Breast epithelium (tissue), 4 donors: ENCODE measurements at places on chromosomes 2 and 18. TPM values are rescaled to one million over a fixed set of nuclear protein-coding genes. Genes with fewer than 3 reads are reported as not detected.
A peak's percentile ranks its signal among the peaks of the same experiment; 100 is the strongest.

GRCh38 chr2:239762106-239762505 is 263.0 kb downstream of the NDUFA10 start:
- DNase-seq = no peak

- DNase-seq = no peak
Observed at GRCh38 chr2:29782549-29783458, 138.6 kb downstream of the ALK start.

RIT2 gene
- total RNA-seq = not detected

CABYR gene
- total RNA-seq = 0.64 TPM

DNA sequence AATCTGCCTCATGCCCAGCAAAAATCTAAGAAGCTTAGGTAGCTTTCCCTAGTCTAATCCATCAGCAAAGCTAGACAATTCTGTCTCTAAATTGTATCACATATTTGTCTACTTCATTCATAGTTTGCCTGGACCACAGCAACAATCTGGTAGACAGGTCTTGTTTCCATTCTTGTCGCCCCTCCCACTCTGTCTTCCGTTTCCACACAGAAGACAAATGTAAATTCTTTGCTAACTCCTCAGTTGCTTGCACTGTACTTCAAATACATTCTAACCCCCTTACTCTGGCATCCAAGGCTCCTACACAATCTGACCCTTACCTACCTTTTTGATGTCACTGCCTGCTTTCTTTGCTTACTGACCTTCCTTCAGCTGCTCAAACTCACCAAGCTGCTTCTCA is 40.1 kb downstream of the THUMPD2 start:
- DNase-seq = no peak

GRCh38 chr2:24403168-24403831 is 43.0 kb upstream of the ITSN2 start:
- DNase-seq = no peak

INO80B gene
- 12.6 TPM for total RNA-seq

TBC1D8 gene
- 89.7 TPM for total RNA-seq

STARD6 gene
- not detected for total RNA-seq

DNA sequence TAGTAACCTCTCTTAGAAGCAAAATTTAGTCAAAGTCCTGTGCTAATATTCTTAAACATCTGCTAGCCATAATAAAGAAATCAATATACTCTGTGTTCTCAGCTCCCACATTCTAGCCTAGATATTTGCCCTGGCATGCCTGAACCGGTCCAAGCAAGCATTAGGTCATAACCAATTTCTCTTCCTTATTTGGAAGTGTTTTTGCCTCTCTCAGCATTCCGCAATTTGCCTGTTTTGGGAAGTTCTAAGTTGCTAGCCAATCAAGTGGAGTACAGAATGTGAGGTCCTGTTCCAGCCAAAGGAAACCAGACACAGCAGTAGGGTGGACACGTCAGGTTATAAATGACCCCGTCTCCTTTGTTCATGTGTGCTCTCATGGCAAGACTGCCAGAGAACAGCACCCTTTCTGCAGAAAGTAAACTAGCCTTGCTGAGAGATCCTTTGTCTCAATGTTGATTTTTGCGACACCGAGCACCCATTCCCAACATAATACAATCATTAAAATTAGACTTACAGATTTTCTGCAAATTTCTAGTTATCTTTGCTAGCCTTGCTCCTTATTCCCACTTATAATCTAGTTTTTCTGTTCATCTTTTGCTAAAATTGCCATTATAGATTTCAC is 13.0 kb upstream of the SULT1C4 start:
- DNase-seq = no peak

DNA sequence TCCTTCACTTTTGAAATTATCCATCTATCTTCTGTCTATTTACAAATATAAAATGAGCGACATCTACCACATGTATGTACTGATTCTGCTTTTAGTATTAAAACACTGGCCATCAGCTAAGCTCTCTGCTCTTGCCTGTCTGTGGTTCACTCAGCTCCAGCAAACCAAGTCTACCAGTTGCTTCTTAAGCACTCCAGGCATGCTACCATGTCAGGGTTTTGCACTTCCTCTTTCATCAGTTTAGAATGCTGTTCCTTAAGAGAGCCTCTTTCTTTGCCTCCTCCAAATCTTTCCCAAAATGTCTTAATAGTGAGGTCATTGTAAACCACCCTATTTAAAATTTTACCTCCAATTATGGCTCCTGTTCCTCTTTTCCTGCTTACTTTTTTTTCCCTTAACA is 59.5 kb downstream of the SCN3A start:
- DNase-seq = no peak

- DNase-seq = no peak
Observed at GRCh38 chr2:149449017-149449416, 118.6 kb downstream of the LYPD6 start.

PDE1A gene
- total RNA-seq = 4.3 TPM

DNA sequence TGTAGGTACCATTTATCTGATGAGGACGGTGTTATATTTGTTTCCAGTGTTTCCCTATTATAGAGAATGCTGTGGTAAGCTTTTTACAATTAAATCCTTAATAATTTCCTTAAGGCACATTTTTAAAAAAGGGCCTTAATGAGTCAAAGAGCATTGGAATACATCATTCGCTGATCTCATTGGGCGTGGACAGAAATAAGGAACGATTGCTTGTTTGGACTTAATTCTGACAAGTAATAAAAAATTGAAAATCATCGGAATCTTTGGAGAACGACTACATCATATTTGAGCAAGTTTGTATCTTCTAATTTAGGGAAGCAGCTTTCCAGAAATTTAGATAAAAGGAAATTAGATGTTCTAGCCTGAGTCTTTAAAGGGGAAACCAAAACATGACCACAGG is 11.3 kb downstream of the AGPS start:
- DNase-seq = no peak

DNA sequence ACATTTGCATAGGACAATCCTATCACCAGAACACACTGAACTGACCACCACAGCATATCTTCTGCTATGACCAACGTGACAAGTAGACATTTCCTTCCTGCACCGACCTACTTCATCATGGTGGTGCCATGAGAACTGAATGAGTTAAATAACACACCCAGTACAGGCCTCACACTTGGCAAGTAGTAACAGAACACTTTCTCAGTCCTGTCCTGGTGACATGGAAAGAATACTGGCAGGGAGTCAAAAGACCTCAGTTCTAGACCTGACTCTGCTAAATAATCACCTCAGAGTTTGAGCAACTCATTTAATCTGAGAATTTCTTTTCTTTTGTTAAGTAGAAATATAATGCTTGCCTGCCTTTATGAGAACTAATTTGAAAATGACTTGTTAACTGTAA is 186.3 kb upstream of the SMAD7 start:
- no peak for DNase-seq

GREB1L gene
- 8.9 TPM for total RNA-seq

GRCh38 chr2:96808176-96808837 is 7.8 kb upstream of the CNNM3 start:
- peak; percentile 48 for DNase-seq

TFPI gene
- 105 TPM for total RNA-seq
